Activated CD4-positive, alpha-beta T cell treated with anti-CD3 and anti-CD28 coated beads for 1 hour (primary cell): ENCODE measurements at places on chromosomes 5 and 9.

DNA sequence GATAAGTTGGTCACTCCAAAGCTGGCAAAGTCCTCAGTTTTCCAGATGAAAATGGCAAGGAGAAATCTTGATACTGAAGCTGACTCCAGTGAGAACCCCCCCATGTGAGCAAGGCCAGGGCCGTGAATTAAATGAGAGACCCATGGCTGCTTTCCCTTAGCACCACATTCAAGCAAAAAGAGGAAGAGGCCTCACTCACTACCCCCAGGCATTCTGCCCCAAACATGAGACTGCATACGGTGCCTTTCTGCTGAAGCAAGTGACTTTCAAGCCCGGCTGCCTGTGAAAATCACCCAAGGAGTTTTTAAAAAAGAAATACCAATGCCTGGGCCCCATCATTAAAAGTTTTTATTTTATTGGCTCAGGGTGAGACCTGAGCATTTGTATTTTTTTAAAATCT is 66.9 kb downstream of the TMEM252 start:
- no peak for DNase-seq

DNA sequence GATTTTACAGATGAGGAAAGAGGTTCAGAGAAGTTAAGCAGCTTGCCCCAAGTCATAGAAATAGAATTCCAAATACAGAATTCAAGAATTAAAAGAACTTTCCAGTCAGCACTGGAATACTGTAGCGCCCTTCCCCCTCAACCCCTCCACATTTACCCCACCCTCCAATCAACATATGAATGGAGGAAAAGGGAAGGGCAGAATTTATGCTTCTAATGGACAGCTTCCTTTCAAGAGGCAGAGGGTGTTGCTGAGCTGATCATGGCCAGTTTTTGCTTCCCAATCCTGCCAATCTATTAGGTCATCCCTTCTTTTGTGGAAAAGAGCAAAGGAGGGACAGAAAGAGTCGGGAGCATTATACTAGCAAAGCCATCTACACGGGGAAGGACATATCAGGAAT is 39.1 kb upstream of the ANKRD31 start:
- DNase-seq = no peak

- no peak for DNase-seq
Observed at GRCh38 chr9:4021621-4022213, 278.2 kb downstream of the GLIS3 start.

- no peak for DNase-seq
Observed at GRCh38 chr5:9282211-9282610, 263.7 kb downstream of the SEMA5A start.

DNA sequence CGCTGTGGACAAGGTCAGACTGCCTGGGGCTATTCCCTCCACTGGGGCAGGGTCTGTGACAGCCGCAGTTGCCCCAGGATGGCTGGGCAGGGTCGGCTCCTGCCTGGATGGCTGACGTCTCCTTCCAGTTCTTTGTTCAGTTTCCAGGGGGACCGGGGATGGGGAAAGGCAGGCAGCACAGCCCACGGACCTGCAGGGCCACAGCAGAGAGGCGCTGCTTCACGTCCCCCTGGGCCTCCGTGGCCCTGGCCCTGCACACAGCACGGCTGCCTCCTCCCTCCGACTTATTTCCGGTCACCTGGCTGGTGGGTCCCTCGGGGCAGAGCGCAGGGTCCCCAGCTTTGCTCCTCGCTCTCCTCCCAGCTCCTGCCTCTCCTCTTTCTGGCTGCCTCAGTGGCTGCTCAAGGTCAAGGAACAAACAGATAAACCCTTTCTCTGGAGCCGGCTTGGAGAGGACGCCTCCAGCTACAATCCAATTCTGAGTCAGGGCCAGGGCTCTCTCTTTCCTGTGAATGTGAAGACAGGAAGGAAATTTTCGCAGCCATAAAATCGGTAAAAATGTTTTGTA is 169.7 kb downstream of the C9orf50 start:
- DNase-seq = no peak

DNA sequence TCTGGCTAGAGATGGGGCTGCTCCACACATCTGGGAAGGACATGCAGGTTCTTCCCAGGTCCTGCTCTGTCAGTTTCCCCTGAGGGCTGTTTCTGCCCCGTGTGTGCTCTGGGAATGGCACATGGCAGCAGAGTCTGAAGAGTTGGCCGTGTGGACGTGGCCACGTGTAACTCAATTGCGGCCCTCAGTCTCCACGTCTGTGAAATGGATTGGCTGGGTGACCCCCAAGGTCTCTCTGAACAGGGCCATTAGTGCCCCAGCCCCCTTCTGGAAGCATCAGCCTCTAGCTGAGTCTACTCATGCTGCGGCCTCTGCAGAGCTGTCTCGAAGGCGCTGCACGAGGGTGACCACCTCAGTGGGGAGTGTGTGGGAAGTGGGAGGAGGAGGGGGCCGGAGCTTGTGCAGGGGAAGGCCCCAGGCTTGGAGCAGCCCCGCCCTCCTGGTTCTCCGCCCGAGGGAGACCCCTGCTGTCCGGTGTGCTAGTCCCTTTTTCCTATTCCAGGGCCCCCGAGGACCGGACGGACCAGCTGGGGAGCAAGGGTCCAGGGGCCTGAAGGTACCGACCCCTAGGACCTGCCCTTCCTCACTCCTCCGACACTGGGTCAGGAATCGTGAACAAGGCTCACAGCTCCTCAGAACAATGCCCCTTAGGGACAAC is 58.9 kb upstream of the ORM1 start:
- no peak for DNase-seq

DNA sequence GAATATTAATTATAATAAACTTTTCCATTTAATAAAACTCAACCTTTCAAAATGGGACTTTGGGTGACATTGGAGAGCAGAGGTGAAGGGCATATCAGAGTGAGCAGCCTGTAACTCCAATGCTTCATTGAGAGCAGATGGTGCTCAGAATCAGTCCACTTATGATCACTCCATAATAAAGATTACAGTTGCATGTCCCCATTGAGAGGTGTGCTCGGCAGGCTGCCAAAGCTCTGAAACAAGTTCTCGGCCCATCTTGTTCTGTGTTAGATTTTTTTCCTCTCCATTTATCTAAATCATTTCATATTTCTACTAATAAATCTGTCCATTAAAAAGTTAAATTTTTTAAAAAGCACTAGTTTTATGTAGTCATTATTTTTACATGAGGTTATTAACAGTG is 1786.4 kb upstream of the WWC1 start:
- DNase-seq = no peak

- DNase-seq = no peak
Observed at GRCh38 chr9:106728860-106729259, 134.1 kb upstream of the ZNF462 start.

GRCh38 chr9:2610985-2611384 is 10.6 kb upstream of the VLDLR start:
- DNase-seq = no peak
